ENCODE measurements at places on chromosomes 12 and 14.

GRCh38 chr12:67649570-67650387 lies 1.2 kb downstream of the DYRK2 start:
- DNase-seq = no peak

DNA sequence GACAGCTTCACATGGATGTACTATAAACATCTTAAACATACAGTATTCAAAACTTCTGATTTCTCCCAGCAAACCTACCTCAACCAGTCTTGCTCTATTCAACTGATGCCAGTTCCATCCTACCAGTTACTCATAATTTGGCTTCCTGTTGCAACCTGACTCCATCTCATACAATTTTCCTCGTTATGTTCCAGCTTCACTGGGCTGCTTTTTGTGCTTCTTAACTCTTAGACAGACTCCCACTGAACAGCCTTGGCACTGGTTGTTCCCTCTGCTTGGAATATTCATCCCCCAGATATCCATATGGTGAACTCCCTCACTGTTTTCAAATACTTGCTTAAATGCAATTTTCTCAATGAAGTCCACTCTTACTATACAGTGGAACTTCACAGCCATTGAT lies 249.2 kb downstream of the AEBP2 start:
- DNase-seq = no peak

DNA sequence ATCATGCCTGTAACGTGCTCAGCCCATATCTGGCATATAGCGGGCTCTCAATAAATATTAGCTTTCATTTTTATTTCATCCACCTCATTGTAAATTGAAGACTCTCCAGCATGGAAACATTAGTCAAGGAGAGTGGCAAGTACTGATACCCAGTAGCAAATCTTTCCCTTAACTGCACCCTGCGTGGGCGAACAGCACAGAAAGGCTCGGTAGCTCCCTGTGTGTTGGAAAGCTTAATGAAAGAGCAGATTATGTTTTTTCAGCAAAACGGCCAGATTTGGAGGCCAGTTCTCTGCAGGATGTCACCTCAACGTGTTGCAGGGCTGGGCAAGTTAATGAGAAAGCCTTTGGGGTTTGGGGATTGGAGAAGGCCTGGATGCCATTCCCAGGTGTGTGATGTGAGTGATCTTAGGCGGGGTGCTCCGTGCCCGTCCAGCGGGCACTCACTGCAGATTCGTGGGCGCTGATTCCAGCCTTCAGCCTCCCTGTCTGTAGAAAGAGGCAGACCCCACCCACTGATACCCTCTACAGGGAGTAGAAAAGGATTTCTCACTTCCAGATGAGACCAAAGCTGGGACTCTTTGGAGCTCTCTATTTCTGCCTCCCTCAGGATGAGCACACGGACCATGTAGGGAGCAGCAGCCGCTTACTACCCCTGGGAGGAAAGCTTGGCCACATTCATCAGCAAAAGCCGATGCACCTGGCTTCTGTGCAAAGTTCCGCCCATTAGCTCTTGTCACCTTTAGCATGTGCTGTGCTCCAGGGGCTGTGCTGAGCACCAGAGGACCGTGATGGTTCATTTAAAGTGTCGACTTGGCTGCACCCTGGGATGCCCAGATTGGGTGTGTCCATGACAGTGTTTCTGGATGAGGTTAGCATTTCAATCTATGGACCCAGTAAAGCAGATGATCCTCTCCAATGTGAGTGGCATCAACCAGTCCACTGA lies 29.1 kb downstream of the C14orf132 start:
- DNase-seq = no peak

DNA sequence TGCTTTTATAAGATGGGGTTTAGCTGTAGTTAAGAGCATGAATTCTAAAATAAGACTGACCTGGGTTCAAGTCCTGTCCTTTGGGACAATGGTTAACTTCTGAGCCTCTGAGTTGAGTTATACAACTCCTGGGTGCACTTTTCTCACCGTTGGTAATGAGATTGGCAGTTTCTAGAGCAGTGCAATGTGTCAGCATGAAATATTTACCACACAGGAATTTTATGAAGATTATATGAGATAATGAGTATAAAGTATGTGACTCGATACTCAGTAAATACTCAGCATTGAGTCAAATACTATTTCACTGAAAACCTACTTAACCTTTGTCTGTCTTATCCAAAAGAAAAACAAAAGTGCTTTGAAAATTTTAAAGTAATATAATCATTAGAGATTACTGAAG lies 214.2 kb downstream of the CPNE8 start:
- no peak for DNase-seq

DNA sequence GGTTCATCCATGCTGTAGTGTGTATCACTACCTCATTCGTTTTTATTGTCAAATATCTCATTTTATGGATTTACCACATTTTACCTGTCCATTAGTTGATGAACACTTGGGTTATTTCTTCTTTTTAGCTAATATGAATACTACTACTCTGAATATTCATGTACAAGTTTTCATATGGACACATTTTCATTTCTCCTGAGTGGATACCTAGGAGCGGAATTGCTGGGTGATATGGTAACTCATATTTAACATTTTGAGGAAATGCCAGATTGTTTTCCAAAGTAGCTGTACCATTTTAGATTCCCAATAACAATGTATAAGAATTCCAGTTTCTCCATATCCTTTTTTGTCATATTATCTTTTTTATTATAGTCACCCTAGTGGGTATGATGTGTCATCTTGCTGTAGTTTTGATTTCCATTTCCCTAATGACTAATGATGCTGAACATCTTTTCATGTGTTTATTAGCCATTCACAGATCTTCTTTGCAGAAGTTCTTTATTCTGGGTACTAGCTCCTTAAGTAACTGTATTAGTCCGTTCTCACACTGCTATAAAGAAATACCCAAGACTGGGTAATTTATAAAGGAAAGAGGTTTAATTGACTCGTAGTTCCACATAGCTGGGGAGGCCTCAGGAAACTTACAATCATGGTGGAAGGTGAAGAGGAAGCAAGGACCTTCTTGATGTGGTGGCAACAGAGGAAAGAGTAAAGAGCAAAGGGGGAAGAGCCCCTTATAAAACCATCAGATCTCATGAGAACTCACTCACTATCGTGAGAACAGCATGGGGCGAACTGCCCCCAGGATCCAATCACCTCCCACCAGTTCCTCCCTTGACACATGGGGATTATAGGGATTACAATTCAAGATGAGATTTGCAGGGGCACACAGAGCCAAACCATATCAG lies 11.9 kb downstream of the NRDE2 start:
- no peak for DNase-seq

GRCh38 chr14:103748534-103748857 lies 32.9 kb downstream of the ZFYVE21 start:
- DNase-seq = no peak

- no peak for DNase-seq
Observed at GRCh38 chr14:102471921-102472790, 37.4 kb downstream of the ANKRD9 start.

DNA sequence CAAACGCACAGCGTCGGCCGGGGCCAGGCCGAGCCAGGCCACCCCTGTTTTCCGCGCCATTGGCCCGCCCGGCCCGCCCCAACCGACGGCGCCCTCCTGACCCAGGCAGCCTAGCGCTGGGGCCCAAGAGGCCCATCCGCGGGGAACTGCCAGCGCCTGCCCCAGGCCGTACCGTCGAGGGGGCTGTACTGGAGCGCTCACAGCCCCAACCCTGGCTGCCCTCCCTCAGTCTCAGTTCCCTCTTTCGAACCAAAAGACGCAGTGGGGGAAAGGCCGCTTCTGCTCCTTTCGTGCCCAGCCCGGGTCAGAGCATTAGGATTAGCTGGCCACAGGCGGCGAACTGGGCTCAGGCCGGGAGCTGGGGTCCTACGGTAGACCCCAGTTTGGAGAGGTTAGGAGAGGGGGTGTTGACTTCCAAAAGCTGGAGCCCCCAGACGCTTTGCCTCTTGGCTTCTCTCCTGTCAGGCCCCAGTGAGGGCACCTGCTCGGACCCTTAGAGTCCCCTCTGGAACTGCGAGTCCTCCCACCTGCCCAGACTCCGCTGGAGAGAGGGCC lies 1.9 kb downstream of the NKX2-1 start:
- DNase-seq = no peak

DNA sequence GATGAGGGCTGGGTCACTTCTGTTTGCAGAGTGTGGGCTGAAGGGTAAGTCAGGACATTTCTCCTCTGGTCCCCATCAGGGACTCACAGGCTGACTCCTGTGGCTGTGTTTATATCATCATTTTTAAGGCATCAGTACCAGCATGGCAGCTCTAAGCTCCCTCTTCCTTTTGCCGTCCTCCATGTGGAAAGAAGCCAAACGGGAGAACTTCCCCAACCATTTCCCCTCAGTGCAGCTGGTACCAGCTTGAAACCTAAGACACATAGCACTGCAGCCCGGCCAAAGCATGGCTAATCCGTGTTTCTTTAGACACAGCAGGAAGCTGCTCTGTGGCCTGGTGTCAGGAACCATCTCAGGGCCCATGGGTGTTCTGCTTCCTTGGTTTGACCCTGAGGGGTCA lies 31.9 kb upstream of the ATP2A2 start:
- DNase-seq = no peak

DNA sequence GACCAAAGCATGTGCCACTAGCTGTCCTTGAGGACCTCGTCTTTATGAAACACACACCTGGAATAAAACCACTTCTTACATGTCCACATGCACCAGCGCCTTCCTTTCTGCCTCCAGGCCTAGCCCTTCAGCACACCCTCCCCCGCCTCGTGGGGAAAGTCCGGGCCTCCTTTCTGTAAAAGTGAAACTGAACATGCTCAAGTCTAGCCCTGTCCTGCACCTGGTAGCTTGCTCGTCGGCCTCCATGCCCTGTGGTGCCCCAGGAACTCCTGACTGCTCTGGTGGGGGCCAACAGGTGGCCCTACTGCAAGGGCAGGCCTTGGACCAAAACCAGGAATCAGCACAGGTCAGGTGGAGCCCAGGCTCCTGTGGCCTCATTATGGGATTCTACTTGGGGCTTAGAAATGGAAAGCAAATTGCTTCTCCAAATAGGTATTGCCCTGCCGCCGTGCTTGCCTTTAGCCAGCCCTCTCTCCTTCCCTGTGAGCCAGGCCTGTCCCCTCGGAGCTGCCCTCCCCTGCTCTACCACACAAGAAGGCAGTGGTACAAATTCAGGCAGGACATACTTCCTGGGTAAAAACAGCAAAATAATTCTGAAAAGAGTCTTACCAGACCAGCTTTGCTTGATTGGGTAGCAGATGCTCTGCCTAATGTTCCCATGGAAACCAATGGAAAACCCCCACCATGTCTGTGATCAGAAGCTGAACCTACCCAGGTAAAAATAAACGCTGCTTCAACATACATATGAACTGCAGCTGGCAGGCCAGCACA lies 43.5 kb downstream of the ERH start:
- no peak for DNase-seq

GRCh38 chr12:102564026-102564425 lies 83.7 kb upstream of the IGF1 start:
- no peak for DNase-seq

GRCh38 chr12:53258541-53259539 lies 9.3 kb upstream of the ESPL1 start:
- DNase-seq = no peak

- no peak for DNase-seq
Observed at GRCh38 chr14:52266179-52266578, 1.3 kb upstream of the PTGDR start.

DNA sequence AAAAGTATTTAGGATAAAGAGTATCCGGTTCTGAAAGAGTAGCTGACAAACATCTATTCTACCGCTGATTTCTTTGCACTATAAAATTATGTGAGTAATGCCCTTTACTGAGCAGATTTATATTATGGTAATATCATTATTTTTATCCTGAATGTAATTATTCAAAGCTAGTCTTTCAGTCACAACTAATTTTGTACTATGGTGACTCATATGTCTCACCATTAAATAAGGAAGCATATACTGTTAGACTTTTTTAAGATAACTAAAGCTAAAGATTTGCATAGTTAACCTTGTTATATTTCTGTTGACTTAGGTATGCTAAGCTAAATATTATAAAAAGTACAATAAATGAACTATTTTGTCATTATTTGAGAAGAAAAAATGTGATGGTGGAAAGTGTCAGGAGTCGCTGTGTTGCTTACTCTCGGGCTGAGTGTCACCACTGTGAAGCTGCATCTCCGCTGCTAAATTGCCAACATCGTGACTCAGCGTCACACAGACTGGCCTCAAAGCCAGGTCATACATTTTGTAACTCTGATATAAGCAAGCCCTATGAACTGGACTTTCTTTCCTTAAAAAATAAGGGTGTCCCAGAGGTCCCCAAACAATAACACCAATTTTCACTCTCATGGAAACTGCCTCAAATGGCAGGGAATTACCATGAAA lies 69.1 kb upstream of the SSTR1 start:
- no peak for DNase-seq

DNA sequence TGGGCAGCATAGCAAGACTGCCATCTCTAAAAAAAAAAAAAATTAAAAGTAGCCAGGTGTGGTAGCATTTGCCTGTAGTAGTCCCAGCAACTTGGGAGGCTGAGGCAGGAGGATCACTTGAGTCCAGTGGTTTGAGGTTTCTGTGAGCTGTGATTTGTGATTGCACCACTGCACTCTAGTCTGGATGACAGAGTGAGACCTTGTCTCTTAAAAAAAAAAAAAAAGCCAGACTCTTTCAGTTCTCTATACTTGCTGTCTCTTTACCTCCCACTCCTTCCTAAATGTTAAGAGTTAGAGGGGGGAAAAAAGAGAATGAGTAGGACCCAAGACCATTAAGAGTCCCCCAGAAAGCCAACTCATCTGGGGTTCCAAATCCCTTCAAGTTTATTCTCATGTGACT lies 17.8 kb downstream of the EIF2S1 start:
- no peak for DNase-seq

DNA sequence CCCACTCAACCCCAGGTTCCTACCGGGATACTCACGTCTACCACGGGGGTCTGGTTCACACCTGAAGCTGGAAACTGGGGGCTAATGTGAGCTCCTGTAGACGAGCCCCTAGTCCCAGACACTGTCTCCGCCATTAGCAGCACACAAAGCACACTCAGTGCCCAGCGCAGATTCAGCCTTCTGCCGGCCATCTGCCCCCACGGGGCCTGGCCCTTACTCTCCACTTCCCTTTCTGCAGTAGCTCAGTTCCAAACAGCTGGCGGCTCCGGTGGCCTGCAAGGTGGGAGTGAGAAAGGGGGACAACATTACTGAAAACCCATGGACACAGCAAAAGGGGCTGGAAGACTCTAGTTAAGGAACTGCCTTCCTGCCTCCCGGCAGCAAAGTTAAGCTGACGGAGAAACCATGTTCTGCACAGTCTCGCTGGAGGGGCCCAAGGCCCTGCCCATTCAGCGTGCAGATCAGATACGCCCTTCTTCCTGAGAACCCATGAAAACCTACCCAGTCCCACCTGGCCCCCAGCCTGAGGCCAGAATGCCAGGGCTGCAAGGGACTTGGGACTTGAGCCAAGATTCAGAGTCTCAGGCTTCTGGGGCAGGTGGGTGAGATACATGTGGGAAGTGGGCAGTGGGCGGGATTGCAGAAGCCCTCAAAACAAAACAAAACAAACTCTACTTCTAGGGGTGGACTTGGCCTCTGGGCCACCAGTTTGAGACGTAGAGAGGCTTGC lies 2.1 kb downstream of the SLC8B1 start:
- DNase-seq = no peak

GRCh38 chr12:93154753-93155480 lies 222.8 kb upstream of the NUDT4 start:
- DNase-seq = no peak
